ENCODE measurements at places on chromosomes 2 and 18.

GRCh38 chr2:205688417-205689200, 6.3 kb downstream of the NRP2 start:
- no peak for DNase-seq

GRCh38 chr2:129730979-129731378, 248.5 kb upstream of the RAB6C start:
- no peak for DNase-seq

DNA sequence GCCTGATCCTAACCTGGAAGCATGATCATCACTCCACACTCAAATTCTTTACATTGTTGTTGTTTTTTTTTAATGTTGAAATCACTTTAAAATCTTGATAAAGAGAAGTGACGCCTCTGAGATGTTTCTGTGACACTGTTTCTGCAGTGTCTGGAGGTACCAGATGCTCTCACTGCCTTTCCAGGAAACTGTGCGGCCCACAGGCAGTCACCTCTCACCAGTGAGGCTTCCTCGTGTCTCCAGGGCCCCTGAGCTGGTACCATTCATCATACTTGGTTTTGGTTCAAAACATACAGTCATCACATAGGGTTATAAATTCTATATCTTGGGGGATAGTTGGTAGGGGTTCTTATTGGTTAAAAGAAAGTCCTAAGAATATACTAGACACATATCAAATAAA, 10.1 kb upstream of the ID2 start:
- DNase-seq, result no peak

- DNase-seq, result no peak
Observed at GRCh38 chr18:50151926-50152325, 43.0 kb downstream of the MYO5B start.

DNA sequence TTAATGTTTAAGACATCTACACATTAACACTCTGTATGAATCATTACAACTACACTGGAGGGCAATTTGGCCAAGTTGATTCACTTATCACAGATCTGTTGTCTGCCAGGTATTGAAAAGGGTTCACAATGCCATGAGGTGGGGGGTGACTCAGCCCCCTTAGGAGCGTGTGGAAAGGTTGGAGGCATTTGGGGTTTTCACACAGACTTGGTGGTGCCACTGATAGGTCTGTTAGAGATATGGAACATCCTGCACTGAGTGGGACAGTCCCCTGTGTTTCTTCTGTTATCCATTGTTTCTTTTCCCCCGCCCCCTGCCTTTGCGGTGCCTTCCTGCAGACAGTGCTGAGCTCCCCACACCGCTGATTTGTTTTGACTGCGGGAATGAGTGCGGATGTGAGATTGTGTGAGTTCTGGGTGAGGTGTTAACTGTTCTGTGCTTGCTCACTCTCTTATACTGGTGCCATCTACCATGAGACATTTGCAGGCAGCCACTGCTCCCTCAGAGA, 9.3 kb upstream of the TSN start:
- no peak for DNase-seq

GRCh38 chr18:45413180-45413836, 202.0 kb upstream of the SLC14A2 start:
- no peak for DNase-seq

DNA sequence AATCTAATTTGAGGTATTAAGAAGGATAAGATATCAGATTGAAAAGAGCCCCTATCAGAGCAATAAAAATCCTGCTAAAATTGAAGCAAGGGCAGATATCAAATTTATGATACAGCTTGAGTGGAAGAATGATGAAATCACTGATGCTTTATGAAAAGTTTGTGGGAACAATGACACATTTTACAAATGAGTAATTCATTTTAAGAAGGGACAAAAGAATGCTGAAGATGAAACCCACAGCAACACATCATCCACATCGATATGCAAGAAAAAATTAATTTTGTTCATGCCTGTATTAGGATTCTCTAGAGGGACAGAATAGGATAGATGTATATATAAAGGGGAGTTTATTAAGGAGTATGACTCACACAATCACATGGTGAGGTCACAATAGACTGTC, 355.6 kb upstream of the GYPC start:
- DNase-seq, result no peak

DNA sequence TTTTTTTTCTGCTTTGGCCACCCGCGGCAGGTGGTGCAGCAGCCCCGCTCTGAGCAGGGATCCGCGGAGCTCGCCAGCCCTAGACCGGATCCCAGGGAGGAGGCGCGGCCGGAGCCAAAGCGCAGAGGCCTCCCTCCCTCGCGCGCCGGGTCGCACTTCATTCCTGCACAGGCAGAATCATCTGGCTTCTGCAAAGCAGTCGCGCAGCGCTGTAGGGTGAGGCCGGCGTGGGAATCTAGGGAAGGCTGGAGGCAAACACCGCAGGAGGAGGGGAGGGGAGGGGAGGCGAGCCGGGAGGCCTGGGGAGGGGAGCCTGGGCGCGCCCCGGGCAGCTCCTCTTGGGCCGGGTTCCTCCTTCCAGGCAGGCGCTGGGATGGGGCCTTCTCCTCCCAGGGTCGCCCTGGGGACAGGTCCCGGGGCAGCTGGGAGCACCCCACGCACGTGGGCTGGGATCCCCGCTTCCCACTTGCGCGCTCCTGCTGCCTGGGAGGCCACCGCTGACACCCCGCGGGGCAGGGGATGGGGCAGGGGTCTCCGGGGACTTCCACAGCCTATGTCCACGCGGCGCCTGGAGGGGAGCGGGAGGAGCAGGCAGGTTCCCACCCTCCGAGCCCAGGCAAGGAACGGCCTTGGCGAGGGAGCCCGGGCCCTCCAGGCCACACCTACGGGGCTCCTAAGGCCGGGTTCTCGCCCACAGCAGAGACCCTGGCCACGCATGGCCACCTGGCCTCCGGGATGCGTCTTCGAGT, 45.0 kb downstream of the MBP start:
- no peak for DNase-seq

GRCh38 chr2:70690846-70691245, 77.2 kb downstream of the ADD2 start:
- no peak for DNase-seq

- no peak for DNase-seq
Observed at GRCh38 chr18:79522451-79523205, 126.9 kb downstream of the NFATC1 start.

GRCh38 chr2:48448274-48449061, 81.5 kb upstream of the STON1 start:
- DNase-seq, result no peak

DNA sequence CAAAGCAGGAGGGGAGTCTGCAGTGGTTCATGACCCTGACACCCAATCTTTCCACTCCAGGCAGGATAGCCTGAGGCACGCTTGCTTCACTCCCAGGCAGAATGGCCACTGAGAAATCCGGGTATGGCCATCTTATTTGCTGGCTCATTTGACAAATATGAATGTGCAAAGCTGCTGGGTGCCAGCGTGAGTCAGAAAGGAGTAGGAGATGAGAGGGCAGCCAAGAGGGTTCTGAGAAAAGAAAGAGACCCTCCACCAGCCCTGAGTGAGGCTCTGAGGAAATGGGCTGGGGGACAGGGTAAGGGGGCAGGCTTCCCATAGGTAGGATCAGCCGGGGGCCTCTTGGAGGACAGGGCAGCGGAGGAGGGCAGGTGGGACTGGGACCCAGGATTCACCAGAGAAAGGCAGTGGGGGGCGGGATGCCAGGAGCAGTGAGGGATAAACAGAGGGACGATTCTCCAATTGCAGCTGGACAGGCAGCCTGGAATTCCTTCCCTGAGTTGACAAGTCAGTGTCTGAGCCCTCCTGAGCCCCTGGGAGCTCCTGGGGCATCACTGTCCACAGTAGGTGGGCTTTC, 15.2 kb downstream of the RAMP1 start:
- no peak for DNase-seq

- no peak for DNase-seq
Observed at GRCh38 chr2:25835906-25836305, 42.4 kb downstream of the ASXL2 start.
